CD8-positive, alpha-beta memory T cell (primary cell): ENCODE measurements at places on chromosomes 2 and 18. TPM values are rescaled to one million over a fixed set of nuclear protein-coding genes. Genes with fewer than 3 reads are reported as not detected.

Gene RAMP1
- 0.59 TPM for polyA plus RNA-seq

DNA sequence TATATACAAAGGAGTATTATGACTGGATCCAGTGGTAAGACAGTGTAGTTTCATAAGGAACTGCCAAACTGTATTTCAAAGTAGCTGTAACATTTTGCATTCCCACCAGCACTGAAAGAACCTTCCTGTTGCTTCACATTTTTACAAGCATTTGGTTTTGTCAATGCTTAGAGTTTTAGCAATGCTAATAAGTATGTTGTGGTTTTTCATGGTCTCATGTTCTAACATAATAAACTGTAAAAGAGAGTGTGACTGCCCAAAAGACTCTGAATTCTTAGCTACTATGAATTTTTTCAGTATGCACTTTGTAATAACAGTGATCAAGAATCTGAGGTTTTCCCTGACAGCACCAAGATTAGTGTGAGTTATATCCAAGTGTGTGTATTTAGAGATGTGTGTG, 604.2 kb downstream of the XIRP2 start:
- DNase-seq: no peak

Gene MAP3K19
- polyA plus RNA-seq: not detected

Gene MEP1B
- 0.12 TPM for polyA plus RNA-seq

GRCh38 chr2:219661955-219662395, 34.5 kb downstream of the SLC4A3 start:
- DNase-seq: no peak

DNA sequence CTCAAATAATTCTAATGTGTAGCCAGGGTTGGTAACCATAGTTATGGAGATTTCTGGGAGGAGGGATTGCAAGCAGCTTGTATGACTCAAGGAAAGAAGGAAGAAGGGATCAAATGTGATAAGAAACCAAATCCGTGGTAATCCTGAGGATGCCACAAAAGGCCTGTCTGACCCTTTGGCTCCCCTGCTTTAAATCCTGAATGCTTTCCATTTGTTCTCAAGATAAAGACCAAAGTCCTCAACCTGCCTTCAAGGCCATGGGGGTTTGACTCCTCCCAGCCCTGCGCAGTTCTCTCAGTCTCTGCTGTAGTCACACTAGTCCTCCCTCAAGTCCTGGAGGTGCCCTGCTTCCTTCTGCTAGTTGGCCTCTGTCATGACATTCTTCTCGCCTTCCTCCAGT, 74.0 kb downstream of the SUMO1 start:
- no peak for DNase-seq

- no peak for DNase-seq
These were observed 84.5 kb upstream of the ITGA4 start for GRCh38 chr2:181372646-181373040.

GRCh38 chr2:46158661-46159060, 138.5 kb upstream of the EPAS1 start:
- DNase-seq: no peak

DNA sequence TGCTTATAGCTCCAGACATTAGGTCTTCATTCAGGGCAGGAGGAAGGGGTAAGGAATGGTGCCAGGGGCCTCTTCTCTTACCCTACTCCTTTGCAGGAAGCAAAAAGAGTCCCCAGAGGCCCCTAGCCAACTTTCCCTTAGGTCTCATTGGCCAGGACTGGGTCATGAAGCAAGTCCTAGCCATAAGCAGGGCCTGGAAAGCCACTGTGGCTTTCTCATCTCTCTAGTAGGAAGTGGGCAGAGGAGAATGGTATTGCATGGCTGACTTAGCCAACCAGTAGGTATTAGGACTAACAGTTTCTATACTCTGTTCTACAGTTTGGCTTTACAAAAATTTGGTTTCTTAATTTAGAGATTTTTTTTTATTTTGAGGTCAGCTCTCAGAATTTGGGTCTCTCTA, 4.8 kb downstream of the FAM228A start:
- DNase-seq: no peak

- no peak for DNase-seq
These were observed 173.1 kb downstream of the SEPTIN10 start for GRCh38 chr2:109440499-109441156.

Gene CASP10
- polyA plus RNA-seq: 8.1 TPM

GRCh38 chr2:114160263-114160981, 270.5 kb downstream of the ACTR3 start:
- DNase-seq: no peak

DNA sequence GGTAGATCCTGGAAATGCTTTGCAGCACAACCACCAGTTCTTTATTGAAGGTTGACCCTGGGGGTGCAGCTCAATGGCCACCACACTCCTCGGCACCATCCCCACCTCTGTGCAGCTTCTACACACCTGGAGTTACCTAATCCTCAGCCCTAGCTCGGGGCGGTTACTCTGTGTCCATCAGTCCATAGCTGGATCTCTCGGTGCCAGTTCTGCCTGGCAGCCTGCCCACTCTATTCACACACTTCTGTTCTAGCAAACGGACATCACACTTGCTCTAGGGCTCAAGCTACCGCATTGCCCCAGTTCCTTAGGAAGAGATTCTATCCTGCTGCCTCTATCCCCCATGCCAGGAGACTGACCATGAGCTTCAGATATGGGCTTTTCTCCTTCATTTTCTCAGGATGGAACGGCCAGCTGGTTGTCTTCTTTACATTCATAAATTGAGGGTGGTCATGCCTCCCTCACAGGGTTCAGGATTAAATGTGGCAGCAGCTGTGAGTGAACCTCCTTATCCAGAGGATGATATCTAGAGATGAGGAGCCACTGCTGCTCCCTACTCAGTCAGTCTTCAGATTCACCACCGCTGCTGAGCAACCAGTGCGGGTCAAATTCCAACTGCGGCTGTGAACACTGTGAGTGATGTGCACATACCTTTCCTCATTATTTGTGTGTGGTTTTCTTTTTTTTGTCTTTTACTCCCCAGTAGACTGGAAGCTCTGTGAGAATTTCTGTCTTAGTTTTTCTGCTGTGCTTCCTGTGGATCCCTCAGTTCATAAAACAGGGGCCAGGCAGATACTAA, 66.9 kb upstream of the TRIB2 start:
- DNase-seq: no peak

- DNase-seq: no peak
These were observed 55.1 kb downstream of the RBBP8 start for GRCh38 chr18:22988208-22988607.

DNA sequence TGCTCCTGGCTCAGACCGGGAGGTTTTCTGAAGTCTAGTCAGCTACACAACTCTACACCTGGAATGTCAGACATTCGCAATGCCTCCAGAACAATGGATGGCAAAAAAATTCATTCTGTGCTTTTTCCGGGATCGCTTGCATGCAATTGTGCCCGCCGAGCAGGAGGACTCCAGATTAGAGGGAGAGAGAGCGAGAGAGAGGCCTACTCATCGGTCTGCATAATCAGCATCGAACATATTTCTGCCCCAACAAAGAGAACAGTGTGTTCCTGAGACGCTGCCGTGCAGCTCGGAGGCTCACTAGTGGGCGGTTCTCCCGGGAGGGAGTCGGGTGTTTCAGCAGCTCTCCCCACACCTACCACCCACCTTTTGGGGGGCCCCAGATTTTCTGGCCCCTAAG, 117.1 kb downstream of the KLHL29 start:
- no peak for DNase-seq

Gene RAB6C
- polyA plus RNA-seq: not detected

- DNase-seq: no peak
These were observed 76.1 kb downstream of the SCG2 start for GRCh38 chr2:223526106-223526505.

Gene LYG1
- polyA plus RNA-seq: not detected

- no peak for DNase-seq
These were observed 159.7 kb downstream of the MYCN start for GRCh38 chr2:16100006-16100405.

Gene ZAP70
- 184 TPM for polyA plus RNA-seq

DNA sequence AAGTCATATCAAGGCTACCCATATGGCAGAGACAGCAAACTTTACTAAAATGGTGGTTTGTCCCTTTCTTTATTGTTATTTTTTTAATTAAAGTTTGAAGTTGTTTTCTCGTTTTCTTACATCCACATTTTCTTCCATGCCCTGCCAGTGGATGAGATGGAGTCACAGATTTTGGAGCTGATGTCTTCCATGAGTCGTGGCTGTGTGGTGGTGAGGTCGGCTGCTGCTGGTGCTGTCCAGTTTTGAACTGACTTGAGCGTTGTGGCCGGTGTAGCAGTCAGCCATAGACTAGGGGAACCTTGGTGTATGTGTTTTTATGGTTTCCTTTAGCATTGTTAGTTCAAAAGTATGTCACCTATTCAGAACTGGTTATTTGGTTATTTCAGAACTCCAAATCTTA, 182.8 kb downstream of the SH3RF3 start:
- no peak for DNase-seq

DNA sequence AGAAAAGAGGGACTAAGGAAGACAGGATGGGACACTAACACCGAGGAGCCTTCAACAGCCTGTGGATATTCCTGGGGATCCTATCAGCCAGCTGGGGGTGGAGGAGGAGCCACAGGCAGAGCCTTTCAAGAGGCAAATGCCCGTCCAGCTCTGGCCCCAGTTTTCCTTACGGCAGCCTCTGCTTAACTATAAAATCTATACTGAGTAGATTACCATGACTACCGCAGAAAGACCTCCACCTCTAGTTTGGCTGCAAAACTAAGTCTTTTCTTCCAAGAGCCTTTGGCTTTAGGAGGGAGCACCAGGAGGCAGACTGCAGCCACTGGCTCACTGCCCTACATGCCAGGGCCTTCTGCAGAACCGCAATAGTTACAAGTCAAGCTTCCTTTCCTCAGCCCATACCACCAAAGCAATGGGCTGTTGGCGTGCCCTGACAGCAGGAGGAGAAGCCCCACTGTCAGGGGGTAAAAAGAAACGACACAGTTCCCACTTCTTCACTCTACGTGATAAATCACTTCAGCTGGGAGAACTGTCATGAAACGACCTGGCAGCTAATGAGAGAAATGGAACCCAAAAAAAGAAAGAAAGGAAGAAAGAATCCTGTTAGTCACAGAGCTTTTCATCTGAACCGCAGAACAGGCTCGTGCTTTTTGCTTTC, 25.1 kb upstream of the CREB1 start:
- no peak for DNase-seq

GRCh38 chr2:37631292-37631691, 40.1 kb downstream of the CDC42EP3 start:
- no peak for DNase-seq

Gene MATN3
- polyA plus RNA-seq: not detected

- no peak for DNase-seq
These were observed 189.3 kb upstream of the MYT1L start for GRCh38 chr2:2520401-2520811.

Gene MYL1
- not detected for polyA plus RNA-seq

GRCh38 chr2:70233926-70234325, 14.5 kb downstream of the TIA1 start:
- DNase-seq: no peak

GRCh38 chr2:37262522-37262921, 31.1 kb downstream of the NDUFAF7 start:
- no peak for DNase-seq

- no peak for DNase-seq
These were observed 58.4 kb upstream of the TMEM247 start for GRCh38 chr2:46420945-46421344.

DNA sequence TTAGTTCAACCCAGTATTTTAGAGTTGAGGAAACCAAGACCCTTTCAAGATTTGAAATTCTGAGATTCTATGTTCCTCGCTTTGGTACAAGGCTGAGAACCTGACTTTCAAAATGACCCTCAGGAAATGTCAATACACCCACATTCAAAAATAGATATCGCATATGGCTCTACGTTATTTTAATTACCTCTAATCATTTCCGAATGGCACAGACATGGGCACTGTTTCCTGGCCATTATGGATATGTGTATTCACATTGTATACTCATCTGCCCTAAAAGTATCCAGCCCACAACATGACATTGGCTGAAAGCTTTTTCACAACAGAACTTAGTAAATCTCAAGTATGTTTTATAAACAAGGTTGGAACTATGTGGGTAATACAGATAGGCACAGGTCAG, 6.7 kb downstream of the KLF7 start:
- DNase-seq: no peak

DNA sequence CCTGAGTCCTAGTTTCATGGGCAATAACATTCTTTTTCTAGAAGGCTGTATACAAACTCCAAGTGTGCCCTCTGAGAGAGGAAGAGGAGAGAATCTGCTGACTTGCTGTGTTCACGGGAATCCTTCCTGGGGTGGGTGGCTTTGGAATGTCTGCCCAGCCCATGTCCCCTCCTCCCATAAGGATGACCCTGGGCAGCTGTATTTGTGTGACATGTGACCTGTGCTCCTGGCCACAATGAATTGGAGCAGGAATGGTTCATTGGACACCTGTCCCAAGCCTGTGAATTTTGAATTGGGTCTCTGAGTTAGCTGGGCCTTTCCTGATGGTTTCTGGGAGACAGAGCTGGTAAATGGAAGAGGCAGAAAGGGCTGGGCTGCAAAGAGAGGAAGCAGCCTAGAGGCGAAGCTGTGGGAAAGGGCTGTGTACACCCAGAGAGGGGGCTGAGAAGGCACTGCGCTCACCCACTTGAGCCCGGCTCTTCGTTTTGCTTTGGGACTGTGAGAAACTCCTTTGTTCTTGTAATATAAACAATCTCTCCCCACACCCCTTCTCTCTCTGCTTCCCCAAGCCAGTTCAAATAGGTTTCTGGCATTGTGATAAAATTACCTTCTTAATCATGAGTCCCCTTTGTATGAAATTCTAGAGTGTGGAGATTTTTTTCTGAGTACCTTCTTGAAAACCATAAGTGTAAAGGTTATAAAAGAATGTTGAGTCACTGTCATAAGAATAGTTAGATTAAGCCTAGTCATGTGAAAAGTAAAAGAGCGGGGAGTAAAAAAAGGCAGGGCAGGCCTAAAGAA, 49.8 kb downstream of the SLC4A5 start:
- DNase-seq: no peak

- DNase-seq: no peak
These were observed 434.5 kb upstream of the RAB12 start for GRCh38 chr18:8174771-8175170.

DNA sequence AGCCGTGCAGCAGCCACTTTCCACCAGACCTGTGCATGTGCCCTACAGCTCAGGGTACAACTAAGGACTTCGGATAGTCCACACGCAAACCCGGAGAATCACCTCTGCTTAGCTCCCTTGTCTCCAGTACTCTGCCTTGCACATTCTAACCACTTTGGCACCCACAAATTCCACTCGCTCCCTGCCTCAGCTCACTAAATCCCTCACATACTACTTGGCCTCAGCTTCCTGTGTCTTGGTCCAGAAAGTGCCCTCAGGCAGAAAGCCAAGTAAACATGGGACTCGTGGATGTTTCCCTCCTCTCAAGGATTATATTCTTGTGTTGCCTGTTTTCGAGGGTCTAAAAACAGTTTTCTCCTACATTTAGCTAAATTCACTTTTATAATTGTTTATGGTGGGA, 157.8 kb upstream of the DAPL1 start:
- no peak for DNase-seq

Gene FMNL2
- polyA plus RNA-seq: 0.05 TPM

Gene KCNK3
- polyA plus RNA-seq: not detected

DNA sequence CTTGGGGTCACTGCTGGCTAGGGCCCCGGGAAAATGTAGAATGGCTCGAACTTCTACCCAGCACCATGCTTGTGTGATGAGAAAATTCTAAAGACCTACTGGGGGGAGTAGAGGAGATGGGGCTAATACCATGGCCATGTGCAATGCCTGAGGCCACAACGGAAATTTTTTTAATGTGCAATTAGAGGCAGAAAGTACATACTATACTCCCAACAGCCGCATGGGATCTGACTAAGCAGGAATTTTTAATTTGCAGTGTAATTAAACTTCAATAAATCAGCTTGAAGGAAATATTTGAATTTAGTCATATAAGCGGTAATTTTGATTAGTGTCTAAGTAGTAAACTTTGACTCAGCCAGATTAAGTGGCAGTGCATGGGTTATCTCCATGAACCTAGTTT, 53.2 kb upstream of the CNGA3 start:
- no peak for DNase-seq

Gene FAM124B
- polyA plus RNA-seq: not detected

Gene LCT
- polyA plus RNA-seq: not detected
